ENCODE measurements at places on chromosomes 12 and 14. TPM values are rescaled to one million over a fixed set of nuclear protein-coding genes. Genes with fewer than 3 reads are reported as not detected.
A peak's percentile ranks its signal among the peaks of the same experiment; 100 is the strongest.

CLEC4C gene
- not detected for polyA plus RNA-seq

DNA sequence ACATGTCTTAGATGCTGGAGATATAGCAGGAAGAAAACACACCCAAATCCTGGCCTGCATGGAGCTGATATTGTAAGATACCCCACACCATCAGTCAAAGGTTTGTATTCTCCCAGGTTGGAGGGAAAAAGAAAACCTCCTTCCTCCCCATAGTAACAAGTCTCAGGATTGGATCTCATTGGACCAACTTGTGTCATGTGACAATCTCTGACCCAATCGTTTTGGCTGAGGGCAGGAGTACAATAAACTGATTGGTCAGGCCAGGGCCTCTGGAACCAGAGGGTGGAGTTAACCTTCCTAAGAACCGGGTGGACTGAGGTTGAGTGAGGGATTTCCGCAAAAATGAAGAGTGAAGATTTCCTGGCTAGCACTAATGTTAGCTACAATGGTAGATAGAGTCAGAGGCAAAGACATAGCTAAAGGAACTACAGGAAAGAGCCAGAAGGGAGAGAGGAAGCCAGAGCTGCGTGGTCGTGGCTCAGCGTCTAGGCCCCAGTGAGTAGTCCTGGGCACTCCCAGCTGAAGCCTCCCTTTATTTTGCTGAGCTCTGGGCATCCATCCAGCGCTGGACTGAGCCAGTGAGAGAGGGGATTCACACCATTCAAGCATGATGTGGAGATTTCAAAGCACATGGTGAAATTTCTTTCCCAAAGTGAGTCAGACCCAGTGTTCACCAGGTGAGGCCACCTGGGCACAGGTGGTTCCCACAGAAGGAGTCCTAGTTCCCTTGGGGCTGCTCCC is 219.9 kb downstream of the AACS start:
- DNase-seq = no peak

- no peak for DNase-seq
Observed at GRCh38 chr12:89566615-89567014, 40.8 kb upstream of the POC1B start.

DNA sequence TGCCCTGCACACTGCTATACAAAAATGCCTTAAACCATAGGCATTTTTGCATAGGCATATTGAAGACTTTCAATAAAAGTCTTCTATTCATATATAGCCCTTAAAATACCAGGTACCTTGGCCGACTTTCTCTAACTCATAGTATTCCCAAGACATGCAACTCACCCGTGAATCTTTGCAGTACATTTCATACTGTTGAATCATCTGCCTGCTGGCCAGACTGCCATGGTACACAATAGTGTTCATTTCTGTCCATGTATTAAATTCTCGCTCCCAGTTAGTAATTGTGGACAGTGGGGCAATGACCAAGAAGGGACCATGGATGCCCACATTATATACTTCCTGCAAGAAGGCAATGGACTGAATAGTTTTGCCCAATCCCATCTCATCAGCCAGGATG is 24.3 kb upstream of the SUPT16H start:
- no peak for DNase-seq

DNA sequence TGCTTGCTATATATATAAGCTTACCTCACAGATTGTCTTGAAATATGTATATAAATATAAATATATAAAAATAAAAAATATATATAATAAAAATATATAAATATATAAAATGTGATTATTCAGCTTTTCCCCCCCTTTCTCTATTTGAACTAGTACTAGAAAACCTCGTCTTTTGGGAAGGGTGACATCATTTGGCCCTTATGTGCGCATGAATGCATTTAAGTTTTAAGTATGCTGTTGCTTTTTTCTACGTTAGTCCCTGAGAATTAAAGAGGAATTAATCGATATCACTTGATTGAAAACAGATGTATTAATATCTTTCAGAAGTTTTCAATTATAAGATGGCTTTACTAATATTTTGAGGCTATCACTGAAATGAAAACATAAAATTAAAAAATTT is 69.9 kb downstream of the RAD51B start:
- DNase-seq = no peak

DNA sequence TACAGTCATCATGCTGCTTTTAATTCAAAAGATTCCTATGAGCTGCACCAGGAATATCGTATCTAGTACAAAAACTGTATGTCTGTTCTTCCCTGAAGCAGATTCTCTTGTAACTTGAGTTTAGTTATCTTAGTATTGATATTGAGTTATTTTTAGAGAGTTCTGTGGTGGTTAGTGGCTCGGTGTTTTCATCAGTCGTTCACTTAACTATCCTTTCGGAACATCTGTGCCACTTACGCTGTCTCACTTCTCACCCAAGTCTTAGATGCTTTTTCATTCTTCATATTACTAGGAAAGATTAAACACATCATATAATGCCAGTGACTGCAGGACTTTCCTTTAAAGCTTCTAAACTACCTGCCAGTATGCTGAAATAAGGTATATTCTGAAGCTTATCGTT is 251.0 kb downstream of the FBXL14 start:
- no peak for DNase-seq

OTX2 gene
- polyA plus RNA-seq = not detected

DNA sequence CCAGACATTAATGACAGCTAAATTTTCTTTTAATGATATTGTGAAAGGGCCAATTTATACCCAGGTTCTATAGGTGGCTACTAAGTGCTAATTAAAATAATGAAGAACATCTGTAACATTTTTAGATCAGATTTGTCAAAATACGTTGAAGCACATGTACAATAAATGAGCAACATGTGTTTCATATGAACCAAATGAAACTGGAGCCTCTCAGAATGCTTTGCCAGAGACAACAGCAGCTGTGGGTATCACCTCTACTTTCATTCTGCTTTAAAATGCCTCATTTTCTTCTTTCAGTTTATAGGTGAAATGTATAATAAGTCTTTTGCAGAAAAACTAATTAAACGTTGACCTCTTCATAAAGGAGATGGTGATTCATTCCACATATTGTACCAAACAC is 26.1 kb upstream of the MYF6 start:
- DNase-seq = no peak

- no peak for DNase-seq
Observed at GRCh38 chr14:70773182-70773862, 36.0 kb downstream of the MAP3K9 start.

GRCh38 chr12:26715232-26715631 is 117.8 kb downstream of the ITPR2 start:
- DNase-seq = no peak

SIRT4 gene
- 4.2 TPM for polyA plus RNA-seq

- no peak for DNase-seq
Observed at GRCh38 chr14:104994978-104995377, 9.4 kb downstream of the CLBA1 start.

GRCh38 chr12:26845057-26845666 is 12.2 kb upstream of the ITPR2 start:
- peak; percentile 60 for DNase-seq

- no peak for DNase-seq
Observed at GRCh38 chr14:22848351-22849164, 12.2 kb downstream of the MMP14 start.

- DNase-seq = no peak
Observed at GRCh38 chr14:38855513-38855912, 247.5 kb downstream of the SEC23A start.

Measured in liver (tissue), 10 donors.